ENCODE measurements at places on chromosomes 16 and 17.

- DNase-seq: no peak
Observed at GRCh38 chr17:77347544-77347943, 206.8 kb downstream of the SEC14L1 start.

DNA sequence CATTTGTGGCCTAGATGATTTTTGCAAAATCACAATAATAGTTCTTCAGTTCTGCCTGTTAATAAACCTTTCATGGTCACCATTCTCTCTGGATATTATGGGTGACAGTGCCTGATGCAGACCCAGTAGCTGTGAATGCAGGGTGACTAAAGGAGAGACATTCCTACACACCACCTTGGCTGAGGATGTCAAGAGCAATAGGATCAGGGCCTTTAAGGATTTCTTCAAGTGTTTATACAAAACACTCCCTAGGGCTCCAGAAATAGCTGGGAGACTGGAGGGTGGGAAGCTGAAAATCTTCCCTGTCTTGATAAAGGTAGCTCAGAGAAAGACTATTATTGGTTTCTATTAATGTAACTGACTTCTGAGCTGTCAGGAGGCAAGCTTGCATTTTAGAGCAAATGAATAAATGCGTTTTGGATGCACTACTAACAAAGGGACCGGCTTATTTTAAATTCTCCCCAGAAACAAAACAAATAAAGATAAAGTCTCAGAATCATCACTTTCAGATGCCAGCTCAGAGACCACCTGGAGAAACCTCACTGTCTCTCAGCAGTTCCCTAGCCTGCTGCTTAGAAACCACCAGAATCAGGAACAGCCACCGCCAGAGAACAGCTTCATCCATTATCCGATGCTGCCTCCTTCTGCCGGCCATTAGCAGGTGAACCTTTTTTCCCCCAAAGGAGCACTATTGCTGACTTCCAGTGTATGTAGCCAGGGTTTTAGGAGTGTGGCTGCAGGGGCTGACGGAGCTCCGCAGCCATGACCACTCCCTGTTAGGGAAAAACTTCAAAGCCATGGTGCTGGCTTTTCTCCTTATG lies 171.4 kb upstream of the DYNLRB2 start:
- DNase-seq: peak; percentile 47

- DNase-seq: no peak
Observed at GRCh38 chr17:6135996-6136395, 65.8 kb downstream of the WSCD1 start.

- DNase-seq: no peak
Observed at GRCh38 chr17:57808882-57809281, 41.0 kb downstream of the MRPS23 start.

GRCh38 chr17:45851464-45851863 lies 6.8 kb downstream of the SPPL2C start:
- DNase-seq: no peak

DNA sequence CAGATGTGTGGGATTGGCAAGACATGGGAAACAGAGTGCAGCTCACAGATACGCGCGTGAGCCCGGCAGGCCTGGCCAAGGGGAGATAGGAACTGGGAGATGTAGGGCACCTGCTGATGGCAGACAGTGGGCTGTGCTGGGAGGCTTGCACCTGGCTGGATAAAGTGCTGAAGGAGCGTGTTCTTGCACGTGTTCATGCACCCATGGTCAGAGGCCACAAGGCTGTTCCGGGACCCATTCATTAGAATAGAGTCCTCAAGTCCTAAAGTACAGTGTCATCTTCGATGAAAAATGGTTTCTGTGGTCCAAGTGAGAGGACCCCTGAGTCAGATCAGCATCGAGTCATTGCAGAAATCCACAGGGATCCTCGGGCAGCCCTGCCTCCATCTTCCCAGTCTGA lies 236.4 kb downstream of the CCDC182 start:
- DNase-seq: no peak

- DNase-seq: no peak
Observed at GRCh38 chr17:2138318-2138717, 83.4 kb downstream of the HIC1 start.

DNA sequence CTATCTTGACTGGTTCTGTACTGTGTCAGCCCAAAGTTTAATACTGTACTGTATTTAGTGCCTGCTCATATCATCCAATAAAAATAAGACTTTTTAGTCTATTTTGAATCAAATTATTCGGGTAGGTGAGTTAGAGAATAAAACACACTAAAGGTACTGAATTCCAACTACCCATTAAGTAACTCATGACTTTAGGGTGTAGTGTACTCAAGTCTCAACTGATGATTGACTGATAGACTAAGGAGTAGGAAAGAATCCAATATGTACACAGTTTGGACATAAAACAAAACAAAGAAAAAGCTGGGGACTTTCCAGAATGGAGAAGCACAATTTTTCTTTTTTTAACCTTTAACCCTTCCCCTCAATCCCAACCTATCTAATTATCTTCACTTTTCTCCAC lies 4.1 kb downstream of the EZH1 start:
- DNase-seq: no peak

DNA sequence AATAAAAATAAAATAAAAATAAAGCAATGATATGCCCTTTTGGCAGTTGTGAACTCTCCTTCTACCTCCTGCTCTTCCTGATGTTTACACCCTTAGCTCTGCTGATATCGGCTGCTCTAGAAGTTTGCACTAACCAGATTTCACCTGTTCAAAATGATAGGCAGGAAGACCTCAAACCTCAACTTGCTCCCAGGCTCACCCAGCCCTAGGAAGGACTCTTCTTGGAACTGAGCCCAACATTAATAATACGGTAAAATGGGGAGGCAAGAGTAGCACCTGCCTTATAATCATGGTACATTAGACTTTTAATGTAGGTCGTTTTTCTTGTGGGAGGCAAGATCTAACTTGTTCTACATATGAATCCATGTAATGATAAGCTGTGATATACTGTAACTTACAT lies 61.2 kb upstream of the MED13 start:
- no peak for DNase-seq

DNA sequence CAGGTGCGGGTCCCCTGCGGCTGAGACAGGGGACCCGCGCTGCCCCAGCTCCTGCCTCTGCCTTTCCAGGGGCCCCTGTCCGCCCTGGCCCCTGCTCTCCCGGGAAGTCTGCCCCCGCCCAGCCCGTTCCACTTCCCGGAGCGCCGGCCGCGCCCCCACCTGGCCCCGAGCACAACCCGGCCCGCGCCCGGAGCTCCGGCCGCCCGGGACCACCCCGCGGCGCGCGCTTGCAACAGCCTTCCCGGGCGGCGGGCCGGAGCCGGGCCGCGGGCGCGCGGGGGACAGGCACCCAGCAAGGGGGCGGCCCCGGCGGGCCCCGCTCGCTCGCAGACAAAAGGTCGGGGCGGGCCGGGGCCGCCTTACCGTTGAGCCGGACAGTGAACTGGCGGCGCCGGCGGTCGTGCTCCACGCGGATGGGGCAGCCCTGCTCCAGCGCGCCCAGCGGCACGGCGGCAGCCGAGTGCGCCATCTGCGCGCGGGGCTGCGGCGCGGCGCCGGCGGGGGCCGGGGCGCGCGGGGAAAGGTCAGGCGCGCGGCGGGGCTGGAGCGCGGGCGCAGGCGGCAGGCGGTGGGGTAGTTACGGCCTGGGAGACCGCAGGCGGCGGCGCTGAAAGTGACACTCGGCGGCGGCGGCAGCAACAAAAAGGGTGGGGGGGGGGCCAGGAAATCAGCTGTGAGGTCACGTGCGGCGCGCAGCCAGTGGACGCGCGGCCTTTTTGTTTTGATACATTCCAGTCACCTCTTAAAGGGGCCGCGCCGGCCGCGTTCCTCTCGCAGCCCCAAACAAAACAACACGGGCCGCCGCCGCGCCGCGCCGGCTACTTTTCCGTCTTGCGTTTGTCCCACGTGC lies at the start of gene NATD1:
NATD1 (minus strand) TSS at position 615 of the 850 bp plus-strand sequence; CDS start at position 469, 146 bp downstream.
- peak; percentile 87 for DNase-seq

DNA sequence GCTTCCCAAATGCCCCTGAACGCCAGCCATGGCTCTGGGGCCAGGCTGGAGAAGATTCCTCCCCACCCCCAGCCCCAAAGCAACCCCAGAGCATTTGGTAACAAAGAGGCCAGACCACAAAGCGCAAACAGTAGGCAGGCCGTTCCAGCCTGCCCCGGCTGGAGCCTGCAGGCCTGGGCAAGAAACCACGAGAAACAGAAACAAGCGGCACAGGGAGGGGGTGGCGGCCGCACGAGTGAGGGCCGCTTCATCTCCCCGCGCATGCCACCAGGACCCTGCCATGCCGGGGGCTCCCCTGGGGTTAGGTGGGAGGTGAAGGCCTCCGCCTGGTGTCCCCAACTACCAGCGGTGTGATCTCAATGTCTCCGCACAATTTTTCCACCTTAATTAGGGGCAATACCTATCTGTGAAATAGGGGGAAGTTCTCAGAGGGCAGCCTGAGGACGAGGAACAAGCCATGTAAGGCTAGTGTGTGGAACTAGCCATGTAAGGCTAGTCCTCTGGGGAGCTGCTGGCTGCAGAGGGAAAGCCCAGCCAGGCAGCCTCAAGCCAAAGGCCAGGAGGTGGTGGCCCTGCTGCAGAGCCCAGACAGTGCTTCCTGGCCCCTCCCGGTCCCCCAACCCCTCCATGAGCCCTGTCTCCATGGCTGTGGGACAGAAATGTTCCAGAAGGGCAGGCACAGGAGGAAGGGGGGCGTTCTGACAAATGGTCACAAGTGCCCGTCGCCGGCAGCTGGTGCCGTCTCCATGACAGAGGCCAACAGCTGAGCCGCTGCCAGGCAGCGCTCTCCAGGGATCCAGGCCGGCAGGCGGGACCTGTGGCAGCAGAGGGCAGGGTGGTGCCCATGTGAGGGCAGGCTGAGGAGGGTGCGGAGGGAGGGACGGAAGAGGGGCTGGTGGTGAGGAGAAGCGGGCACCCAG lies 14.5 kb upstream of the MTSS2 start:
- no peak for DNase-seq

DNA sequence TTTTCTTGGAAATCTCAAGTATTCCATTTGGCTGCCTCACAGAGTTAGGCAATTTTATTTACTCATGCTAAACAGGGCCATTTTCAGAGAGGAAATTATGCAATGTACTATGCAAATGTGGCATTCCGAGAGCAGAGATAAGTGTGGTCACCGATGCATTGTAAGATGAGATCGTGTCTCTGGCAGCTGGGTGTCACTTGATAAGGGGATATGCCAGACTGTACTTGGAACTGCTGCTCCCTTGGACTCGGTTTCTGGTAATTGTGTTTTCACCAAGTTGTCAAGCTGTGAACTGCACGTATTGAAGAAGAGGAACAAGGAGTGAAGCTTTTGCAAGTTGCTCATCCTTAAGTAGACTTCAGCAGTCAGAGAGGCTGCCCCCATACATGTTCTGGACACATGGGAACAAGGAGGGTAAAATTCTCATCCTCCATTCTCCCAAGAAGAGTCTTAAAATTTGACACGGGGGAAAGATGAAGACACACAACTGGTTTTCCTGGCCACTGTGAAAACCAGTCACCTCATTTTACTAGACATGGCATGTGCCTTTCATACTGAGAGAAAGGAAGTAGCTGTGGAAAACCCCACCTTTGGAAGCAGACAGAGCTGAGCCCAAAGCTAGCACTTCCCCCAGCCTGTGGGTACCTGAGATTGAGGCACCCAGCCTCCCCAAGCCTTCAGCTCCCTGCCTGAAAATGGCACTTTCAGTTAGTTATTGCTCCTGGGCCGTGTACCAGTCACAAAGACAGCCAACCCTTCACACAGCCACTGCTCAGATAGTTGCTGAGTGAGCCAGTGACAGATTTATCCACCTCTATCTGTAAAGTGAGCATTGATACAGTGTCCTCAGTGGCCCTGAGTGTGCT lies 150.7 kb downstream of the SOCS1 start:
- DNase-seq: no peak

DNA sequence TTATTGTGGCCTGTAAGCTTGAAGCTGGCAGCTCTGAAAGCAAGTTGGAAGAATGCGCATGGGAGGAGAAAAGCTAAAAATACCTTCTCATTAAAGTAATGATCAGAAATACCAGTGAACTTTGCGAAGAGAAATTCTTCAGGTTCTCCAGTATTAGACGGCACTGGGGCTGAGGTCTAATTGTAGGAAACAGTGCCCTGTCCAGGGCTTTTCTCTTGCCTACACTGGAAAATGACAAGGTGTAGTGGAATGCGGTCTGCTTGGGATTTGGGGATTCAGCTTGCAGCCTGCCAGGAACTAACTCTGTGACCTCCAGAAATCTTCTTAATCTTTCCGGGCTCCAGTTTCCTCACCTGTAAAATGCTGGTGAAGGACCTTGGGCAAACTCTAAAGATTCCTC lies 53.3 kb upstream of the KCNJ16 start:
- no peak for DNase-seq

GRCh38 chr17:9148905-9149525 lies 127.7 kb downstream of the NTN1 start:
- DNase-seq: no peak

DNA sequence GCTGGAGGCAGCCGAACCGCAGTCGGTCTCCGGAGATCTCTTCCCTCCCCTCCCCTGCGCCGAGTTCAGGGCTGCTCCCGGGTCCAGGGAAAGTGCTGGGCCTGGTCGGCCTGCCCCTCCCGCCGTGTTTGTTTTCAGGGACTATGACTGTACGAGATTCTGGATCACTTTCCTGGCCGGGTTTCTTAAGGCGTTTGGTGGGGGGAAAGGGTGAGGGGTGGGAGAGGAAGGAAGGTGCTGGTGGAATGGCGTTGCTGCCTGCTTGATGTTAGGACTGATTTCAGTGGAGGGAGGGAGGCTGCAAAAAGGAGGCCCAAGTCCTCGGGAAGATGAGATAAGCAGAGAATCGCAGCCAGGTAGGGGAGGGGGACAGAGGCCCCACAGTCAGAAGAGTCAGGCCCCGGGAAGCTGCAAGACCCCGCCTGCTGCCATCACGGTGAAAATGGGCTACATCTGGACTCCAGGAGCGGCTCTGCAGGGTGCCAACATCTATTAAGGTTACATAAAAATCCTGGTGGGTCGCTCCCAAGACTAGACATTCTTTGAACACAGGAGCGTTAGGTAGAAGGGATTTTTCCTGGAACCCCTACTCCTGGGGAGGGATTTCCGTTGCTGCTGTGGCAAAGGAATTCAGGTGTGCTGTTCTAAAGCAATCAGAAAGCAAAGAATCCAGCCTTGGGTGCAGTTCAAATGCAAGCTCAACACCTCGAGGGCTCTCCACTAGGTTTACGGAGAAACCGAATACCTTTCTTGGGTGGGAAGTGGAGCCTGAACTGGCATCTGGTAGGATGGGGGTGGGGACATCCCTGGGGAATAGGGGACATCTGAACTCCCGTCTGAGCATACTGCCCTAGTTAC lies 1.2 kb downstream of the ARHGAP44 start:
- no peak for DNase-seq

- no peak for DNase-seq
Observed at GRCh38 chr17:44318077-44318892, 6.3 kb downstream of the SLC25A39 start.

- DNase-seq: no peak
Observed at GRCh38 chr16:77677129-77677528, 45.2 kb upstream of the NUDT7 start.

DNA sequence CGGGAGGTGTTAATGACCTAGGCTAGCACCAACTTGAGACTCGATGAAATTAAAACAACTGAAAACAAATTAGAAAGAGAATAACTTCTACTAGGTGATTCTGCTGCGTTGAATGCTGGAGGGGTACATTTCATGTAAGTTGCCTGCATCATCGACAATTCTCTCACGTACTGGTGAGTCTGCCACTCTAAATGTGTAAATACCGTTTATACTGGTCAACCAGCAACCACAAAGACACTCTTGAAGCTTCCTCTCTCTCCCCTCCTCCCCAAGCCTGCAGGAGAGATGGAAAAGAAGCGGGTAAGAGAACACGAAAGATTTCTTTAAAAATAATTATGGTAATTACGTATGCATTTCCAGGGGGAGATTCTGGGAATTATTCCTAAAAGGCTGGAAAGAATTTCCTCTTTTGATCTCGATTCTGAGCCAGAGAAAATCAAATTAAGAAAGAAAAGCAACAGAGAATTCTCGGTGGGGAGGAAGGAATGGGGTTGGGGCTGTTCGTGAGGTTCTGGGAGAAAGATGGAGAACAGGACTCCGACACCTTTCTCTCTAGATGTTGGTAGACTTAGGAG lies 68.6 kb upstream of the MRTFB start:
- DNase-seq: no peak

Measured in ACHN (cell line).